ENCODE measurements at places on chromosomes 12 and 14.

GRCh38 chr12:67754933-67755697 is 106.6 kb downstream of the DYRK2 start:
- DNase-seq: no peak

GRCh38 chr14:101721951-101722661 is 39.4 kb upstream of the PPP2R5C start:
- DNase-seq: peak; percentile 69

DNA sequence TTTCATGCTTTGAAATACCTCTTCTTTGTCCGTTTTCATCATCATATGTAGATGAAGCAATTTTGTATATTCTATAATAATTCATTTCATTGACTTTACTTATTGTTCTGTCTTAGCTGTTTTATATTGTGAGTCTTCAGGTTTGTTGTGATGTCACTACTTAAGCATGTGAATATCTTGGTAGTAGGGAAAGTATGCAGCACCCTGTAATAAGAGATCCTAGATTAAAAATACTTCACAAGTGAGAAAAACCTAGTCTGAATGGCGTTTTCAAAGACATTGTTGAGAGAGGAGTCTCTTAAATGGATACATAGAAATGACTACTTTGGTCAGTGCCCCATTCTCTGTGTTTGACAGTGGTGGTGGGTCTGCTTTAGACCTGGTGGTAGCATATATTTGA is 61.4 kb downstream of the SLC16A7 start:
- DNase-seq: peak; percentile 72

DNA sequence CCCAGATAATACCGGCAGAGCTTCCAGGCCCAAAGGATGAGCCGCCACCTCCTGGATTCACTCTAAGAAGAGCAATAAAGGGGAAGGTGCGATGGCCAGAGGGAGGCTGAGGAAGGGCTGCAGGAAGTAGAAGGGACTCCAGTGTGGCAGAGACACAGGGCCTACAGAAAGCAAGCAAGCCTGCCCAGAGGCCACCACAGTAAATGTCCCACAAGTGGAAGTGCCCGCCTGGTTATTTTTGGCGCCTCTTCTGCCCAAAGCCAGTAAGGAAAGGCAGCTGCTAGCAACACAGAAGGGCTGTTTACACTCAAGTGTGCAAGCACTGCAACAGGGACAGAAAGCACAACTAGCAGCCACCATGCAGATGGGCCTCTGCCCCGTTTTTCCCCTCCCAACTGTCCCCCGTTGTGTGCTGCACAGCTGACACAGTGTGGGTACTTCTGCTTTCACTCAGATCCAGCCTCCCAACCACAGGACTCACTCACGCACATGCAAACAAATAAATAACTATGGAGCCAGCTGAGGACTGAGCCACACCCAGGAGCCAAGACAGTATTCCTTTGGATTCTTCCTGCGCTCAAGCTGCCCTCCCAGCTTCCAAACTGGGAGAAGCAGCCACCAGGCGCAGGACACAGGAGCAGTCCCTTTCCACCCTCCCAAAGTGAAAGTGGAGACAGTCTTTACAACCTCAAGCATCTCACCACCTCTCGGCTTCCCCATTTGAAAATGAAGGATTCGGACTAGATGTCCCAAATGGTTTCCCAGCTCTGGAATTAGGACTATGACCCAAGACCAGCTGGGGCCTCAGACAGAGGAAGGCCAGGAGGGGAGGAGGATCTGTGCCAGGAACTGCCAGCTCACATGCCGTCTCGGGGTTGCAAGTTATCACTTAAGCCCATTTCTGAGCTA is 40.0 kb upstream of the PNMA1 start:
- DNase-seq: no peak

DNA sequence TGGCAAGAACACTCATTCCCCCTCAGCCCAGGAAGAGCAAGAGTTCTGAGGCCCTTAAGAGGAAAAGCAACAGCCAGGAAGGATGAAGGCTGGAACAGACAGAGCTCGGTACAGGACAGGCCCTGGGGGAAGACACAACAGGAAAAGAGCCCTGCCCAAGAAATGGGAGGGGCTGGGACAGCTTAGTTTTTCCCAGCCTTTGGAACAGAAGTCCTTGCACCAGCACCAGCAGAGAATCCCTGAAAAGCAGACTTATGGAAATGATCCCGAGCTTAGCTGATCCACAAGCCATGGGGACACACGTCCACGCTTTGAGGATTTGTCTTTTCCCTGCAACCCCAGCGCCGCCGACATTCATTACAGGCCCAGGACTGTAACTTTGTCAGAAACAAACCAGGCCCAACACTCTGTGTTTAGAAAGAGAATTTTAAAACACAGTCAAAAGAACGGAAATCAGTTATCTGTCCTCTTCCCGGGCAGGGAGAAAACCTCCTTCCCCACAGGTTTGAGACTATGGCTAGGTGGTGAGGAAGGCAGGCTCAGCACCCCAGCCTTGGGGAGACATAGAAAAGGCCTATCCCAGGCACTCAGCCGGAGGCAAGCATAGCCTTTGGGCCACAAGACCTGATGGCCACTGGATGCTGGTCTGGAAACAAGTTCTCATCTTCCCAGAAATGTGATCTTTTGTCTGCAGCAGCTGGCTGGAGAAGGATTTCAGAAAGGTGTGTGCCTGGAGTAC is 4.0 kb upstream of the AVIL start:
- DNase-seq: no peak

DNA sequence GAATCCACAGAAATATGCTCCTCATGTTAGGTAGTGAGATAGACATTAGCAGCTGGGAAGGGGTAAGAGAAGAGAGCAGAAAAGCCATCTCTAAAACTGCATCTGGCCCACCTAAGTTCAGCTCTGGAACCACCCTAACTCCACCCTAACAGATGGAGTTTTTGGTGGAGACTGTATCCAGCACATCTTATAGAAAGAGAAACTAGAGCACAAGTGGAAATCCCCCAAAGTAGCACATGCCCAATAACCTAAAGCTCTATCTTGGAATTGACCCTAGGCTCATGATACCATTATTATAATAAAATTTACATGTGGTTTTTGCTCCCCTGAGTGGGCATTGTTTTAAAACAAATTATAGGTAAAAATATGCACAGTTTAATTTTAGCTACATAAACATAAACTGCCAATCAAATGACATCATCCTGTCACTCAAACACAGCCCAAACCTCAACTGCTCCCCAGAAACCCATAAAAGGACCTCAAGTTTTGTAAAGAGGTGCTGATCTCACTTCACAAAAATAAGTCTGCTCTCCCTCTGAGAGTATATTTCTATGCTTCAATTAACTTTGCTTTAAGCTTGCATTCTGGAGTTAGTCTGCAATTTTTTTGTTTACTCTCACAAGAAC is 206.4 kb downstream of the PIK3C2G start:
- DNase-seq: no peak

GRCh38 chr14:59283361-59283760 is 94.9 kb downstream of the DAAM1 start:
- DNase-seq: peak; percentile 83

DNA sequence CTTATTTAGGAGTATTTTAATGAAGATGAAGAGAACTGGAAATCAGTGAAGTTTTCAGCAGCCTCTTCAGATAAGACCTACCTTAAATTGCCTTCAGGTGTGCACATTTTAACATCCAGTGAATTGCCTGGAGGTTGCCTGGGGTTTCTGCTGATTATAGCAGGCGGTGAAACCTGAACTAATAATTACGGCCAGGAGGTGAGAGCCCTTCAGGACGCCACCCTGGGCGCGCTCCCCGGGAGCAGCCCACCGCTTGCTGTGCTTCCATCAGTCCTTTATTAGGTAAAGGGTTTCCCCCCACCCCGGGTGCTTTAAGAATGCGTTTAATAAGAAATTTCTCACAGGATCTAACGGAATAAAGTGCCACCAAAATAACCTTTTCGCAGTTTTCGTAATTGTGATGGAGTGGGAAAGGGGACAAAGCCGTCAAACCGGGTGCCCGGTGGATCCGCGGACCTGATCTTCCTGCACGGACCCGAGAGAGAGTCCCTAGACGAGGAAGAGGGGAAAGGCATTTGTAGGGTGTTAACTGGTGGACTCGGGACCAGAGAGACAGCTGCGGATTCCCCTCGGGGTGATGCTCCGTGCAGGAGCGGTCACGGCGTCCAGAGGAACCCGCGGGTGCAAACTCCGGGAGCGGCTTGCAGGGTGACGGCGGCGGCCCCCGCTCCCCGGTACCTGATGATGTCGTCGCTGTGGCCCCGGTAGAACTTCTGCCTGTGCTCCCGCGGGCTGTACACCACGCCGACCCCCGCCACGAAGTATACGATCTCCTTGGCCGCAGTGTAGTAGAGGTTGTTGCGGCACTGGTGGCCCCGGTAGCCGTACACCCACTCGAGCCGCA is 902 bp downstream of the EML5 start:
- DNase-seq: no peak

GRCh38 chr14:105847400-105847799 is 321.0 kb downstream of the TMEM121 start:
- DNase-seq: no peak

GRCh38 chr14:85617791-85618190 is 87.8 kb downstream of the FLRT2 start:
- DNase-seq: no peak

GRCh38 chr12:101759396-101760047 is 20.3 kb upstream of the SYCP3 start:
- peak; percentile 35 for DNase-seq

DNA sequence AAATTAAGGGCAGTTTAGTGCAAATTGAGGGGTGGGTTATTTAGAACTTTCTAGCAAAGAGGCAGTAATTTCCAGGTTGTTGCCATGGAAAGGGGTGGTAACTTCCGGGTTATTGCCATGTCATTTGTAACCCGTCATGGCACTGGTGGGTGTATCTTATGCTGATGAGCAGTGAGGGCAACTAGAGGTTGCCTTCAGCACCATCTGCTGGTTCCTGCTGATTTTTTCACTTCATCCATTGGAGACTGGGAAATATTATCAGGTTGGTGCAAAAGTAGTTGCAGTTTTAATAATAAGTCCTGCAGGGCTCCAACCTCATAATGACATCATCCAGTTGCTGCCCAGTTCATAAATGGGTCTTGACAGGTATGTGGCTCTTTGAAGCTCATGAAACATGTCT is 24.4 kb upstream of the SERPINA4 start:
- DNase-seq: peak; percentile 38

DNA sequence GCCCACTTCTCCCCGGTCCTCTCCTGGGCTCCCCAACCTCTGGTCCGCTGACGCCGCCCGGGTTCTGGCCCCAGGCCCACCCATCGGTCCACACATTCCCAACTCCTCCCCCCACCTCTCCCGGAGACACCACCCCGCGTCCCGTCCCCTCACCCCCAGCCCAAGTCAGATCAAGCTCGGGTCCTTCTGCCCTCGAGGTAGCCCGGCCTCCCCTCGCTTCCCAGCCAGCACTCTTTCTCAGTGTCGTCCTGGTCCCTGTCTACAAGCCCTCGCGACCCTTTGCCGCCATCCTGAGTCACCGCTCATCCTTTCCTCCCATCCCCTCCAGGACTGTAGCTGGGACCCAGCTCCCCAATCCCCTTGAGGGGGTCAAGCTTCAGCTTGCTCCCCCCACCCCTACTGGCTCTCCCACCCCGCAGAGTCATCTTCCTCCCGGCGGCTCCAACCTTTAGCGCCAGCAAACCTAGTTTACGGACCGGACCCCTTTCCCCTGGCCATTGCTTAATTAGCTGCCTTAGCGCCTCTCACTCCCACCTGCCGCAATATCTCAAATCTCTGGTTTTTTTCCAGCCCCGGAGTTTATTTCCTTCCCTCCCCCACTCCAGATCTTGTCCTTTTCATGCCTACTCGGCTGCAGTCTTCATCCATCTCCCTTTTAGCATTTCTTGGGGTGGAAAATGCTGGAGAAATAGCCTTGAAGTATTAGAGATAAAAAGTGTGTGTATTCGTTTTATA is 1.1 kb downstream of the PPP4R4 start:
- no peak for DNase-seq

DNA sequence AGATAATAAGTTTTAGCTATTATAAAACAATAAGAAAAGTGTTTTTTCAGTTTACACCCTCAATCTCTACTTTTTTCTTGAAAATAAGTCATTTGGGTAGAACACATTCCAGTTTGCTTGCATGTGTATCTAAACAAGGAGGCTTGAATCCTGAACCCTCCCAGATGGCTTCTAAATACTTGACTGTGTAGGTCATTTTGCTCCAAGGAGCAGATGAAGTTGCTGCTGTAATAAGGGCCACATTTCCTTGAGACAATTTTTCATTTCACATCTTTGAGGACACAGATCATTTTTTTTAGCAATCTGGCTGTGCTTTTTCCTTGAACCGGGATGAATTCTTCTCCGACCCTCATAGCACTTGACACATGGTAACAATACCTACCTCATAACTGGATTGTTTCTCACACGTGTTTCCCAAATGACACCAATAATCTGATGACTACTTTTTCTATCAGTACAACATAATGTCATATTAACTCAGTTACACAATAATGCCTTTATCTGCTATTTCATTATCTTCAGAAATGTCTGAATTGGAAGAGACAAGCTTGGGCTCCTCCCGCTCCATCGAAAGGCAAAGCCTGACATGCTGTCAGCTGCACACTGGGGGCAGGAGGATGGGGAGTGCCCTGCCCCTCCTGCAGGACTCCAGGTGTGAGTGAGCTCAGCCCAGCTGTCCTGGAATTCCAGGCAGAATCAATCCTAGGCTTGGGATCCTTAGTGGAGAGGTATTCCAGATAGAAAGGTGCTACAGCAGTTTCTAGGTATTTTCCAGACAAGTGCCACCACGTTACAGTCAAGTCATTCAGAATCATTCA is 30.9 kb downstream of the GPHB5 start:
- no peak for DNase-seq

DNA sequence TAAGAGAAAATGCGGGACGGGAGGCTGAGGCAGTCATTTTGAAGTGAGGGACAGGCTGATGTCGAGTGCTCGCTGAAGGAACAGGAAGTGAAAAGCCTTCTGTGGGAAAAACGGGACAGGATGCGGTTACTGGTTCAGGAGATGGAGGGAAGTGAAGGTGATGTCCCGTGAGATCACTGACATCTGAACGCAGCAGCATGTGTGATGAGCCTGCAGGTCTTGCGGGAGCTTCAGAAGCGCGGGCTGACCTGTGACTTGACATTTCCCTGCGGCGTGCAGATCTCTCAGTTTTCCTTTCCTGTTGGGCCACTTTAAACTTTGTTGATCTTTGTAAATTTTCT is 77.8 kb downstream of the DDX51 start:
- no peak for DNase-seq

- DNase-seq: peak; percentile 39
These were observed 1.7 kb downstream of the C14orf132 start for GRCh38 chr14:96040828-96041371.

DNA sequence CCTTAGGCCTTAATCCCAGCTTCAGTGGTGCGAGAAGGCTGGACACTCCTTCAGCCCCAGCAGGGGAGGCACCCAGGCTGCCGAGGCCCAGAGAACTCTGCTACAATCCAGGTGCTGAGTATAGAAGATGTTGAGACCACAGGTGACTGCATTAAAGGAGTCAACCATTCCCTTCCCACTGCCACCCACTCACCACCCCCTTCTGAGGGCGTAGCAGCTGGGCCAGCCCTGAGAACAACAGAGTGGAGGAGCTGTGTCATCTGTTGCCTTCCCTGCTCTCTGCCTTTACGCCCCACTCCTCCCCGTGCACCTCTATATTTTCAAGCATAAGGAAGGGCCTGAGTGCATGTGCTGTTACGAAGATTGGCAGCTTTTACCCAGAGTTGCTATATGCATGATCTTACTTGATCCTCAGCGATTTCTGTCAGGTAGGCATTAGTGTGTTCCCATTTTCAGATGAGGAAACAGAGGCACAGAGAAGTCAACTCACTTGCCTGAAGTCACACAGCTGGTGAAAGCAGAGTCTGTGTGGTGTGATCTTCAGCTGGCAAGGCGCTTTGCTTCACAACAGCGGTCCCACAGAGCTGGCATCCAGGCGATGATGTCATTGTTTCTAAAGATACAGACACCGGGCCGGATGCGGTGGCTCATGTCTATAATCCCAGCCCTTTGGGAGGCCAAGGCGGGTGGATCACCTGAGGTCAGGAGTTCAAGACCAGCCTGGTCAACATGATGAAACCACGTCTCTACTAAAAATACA is 46.7 kb downstream of the RIN3 start:
- no peak for DNase-seq
